ENCODE measurements at places on chromosomes 5 and 9. TPM values are rescaled to one million over a fixed set of nuclear protein-coding genes. Genes with fewer than 3 reads are reported as not detected.

GRCh38 chr5:73955271-73955846 lies 329.4 kb downstream of the ARHGEF28 start:
- no peak for DNase-seq

DNA sequence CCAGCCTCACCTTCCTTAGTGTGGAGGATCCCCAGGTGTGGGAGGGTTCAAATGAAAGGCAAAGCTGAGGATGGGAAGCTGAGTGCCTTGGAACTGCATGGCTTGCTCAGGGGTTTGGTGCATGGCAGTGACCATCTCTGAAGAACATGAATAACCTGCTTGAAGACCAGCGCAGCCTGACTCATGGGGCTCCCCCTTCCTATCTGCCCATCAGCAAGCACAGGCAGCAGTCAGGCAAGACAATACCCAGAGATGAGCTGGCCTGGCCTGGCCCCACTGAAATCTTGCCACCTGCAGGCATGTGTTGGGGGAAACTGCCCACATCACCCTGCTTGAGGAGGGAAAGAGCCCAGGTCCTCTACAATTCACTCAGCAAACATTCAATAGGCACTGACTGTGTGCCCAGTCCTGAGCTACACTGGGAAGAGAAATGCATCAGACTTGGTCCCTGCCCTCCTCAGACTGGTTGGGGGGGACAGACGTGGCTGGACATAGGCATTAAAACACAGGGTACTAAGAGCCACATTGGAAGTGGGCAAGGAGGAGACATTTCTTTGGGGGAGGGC lies 105.0 kb upstream of the ALDH1B1 start:
- no peak for DNase-seq

- DNase-seq = no peak
These were observed 227.2 kb downstream of the PDZD2 start for GRCh38 chr5:31866166-31866565.

- DNase-seq = no peak
These were observed 14.5 kb downstream of the GABRA6 start for GRCh38 chr5:161700065-161700464.

GRCh38 chr5:157748760-157749461 lies 5.4 kb downstream of the LSM11 start:
- DNase-seq = peak; percentile 89

DNA sequence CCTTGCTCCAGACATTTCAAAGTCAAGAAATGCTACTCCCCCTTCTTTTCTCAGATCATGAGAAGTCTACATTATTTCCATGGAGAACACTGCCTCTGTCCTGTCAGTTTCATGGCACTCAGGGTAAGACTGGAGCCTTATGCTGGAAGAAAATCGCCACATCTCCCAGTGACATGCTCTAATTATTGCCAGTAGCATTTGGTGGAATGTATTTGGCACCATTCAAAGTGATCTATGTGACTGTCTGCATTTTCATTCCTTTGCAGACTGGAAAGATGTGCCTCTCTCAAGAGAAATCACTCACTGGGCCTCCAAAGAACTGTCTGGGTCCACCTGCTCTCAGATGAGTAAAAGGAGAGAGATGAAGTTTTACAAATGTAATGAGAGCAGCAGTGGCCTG lies 840 bp upstream of the PLCXD3 start:
- DNase-seq = no peak

- peak; percentile 61 for DNase-seq
These were observed 5.6 kb downstream of the C5orf24 start for GRCh38 chr5:134851307-134851923.

GRCh38 chr5:90338712-90339372 lies 70.7 kb downstream of the CETN3 start:
- DNase-seq = no peak

DNA sequence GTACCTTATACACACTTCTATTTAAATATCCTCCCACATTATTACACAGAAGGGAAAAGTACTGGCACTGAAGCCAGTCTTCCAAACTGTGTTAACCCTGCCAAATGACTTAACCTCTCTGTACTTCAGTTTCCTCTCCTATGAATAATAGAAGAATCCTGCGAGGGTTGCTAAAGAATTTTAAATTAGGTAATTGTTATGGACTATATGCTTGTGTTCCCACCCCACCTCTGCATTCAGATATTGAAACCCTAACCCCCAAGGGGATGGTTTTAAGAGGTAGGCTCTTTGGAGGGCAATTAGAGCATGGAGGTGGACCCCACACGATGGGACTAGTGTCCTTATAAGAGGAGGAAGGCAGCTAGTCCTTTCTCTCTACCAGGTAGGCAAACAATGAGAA lies 72.7 kb downstream of the TTLL11 start:
- no peak for DNase-seq

DNA sequence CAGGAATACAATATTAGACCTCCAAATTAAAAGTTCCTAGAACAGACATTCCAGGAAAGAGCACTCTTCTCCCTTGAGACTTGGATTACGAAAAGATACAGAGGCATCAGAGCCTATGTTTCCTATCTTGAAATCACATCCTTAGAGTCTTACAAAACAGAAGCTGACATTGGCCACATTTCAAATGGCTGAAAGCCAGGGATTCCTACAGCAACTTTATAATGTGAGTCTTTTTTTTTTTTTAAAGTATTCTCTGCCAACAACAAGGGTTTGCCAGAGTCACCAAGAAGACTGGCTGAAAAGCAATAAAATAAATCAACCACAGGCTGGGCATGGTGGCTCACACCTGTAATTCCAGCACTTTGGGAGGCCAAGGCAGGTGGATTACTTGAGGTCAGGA lies 63.1 kb downstream of the TRPM6 start:
- DNase-seq = no peak

DNA sequence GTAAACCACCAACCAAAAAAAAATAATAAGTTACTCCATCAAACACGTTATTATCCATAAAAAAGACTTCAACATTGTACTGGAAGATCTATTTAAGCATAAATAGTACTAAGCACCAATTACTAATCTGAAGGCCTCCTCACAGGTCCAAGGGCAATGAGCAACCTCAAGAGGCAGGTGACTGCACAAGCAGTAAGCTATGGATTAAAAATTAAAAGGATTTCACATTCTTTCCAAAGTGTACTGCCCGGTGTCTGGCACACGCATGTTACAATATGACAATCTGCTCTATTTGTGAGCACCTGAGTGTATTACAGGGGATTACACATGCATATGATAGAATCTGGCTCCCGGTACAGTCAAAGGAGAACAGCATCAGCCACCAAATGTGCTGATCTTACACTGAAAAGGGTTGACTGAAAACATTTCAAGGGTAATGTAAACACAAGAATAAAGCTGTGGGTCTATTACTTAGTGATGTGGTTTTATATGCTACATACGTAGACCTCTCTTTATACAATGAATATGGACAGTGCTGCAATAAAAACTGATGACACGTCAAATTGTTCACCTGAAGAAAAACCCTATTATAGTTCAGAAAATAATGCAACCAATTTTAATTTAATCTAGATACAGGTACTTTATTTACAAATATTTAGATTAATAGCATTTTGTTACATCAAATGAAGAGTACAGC lies 22.8 kb downstream of the RAB14 start:
- DNase-seq = no peak

- no peak for DNase-seq
These were observed 828.1 kb upstream of the ZNF608 start for GRCh38 chr5:125574491-125575044.

DNA sequence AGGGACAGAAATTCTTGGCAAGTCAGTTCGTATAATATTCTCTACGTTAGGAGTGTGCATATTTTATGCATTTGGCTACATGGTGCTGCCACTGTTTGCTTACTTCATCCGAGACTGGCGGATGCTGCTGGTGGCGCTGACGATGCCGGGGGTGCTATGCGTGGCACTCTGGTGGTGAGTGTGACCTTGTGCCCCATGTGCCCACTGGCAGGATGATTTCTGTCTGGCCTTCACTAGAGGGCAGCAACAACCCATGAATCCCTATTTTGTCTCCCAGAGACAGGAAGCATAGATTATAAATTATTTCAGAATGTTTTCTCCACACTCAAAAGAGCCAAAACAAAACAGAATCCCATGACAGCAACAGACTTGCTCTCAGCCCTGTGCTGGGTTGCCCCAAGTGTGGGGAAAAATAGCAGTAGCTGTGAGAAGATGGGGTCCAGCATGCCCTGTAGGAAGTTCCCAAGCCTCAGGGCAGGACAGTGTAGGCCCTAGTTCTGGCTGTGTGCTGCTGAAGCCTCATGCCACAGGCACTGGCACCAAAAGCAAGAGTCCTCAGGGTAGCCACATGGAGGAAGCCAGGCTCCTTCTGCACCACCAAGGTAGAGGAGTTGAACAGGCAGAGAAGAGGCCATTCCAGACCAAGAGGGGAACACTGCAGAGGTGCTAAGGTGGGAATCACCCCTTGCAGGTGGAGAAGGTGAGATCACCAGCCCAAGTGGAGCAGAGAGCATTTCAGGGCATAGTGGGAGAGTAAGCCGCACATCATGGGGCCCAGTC lies 16.0 kb downstream of the SLC22A5 start:
- DNase-seq = peak; percentile 68

GRCh38 chr5:143218517-143219170 lies 184.8 kb downstream of the NR3C1 start:
- no peak for DNase-seq

- no peak for DNase-seq
These were observed 693.1 kb upstream of the DMAC1 start for GRCh38 chr9:8492679-8493078.

DNA sequence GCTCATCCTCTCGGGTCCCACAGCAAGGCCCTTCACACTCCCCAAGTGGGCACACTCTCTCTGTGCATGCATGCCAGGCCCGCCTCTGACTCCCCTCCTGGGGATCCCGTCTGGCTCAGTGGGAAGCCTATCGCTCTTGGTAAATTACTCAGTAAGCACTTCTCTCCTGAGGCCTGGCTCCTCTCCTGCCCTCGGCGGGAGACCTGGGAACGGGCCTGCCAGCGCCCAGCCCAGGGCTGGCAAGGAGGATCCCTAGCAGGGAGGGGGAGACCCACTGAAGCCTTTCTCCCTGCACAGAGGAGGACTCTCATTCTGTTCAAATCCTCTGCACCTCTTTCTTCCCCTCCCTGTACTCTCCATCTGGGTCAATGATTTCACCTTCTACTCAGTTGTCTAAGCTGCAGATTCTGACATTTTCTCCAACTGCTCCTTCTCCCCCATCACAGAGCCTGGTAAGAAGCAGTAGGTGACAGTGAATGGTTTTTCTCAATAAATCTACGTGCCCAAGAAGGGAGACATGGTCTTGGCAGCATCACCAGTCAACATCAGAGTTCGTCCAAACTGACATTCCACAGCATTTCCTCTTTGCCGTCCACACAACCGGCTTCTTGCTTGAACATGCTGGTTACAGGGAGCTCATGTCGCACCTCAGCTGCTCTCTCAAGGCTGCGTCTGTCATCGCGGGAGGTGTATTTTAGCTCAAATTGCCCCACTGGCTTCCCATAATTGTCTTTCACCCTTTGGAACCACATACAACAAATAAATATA lies 81.9 kb downstream of the GPR21 start:
- no peak for DNase-seq

GRCh38 chr9:88751781-88752180 lies 216.8 kb downstream of the NXNL2 start:
- DNase-seq = no peak

DNA sequence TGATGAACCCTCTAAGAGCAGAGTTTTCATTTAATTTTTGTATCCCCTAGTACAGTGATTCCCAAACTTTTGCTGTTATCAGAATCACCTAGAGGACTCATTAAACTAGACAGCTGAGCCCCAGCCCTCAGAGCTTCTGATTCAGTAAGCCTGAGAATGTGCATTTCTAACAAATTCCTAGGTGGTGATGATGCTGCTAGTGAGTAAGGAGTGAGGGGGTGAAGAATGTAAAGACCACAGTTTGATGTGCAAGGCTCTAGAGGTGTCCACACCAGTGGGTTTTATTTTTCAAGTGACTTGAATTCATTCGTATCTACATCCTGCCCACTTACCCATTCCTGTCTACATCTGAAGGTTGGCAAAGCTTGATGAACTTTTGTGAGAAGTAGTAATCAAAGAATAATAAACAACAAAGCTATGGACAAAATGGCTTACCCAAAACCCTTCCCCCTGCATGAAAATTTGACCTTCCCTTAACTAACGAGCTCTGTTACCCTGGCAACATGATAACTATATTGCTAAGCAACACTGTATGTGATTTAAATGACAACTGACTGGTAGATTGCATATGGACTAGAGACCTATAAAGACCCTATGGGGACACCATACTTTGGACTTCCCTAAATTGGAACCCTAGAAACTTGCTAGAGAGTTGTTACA lies 35.2 kb downstream of the DTWD2 start:
- no peak for DNase-seq

DNA sequence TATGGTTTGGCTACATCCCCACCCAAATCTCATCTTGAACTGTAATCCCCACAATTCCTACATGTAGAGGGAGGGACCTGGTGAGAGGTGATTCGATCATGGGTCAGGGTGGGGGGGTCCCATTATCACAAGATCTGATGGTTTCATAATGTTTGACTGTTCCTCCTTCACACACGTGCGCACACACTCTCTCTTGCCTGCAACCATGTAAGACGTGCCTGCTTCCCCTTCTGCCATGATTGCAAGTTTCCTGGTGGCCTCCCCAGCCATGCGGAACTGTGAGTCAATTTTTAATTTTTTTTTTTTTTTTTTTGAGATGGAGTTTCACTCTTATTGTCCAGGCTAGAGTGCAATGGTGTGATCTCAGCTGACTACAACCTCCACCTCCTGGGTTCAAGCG lies 27.0 kb downstream of the FAM169A start:
- DNase-seq = no peak

GRCh38 chr5:127799293-127799905 lies 96.2 kb downstream of the CCDC192 start:
- no peak for DNase-seq

DNA sequence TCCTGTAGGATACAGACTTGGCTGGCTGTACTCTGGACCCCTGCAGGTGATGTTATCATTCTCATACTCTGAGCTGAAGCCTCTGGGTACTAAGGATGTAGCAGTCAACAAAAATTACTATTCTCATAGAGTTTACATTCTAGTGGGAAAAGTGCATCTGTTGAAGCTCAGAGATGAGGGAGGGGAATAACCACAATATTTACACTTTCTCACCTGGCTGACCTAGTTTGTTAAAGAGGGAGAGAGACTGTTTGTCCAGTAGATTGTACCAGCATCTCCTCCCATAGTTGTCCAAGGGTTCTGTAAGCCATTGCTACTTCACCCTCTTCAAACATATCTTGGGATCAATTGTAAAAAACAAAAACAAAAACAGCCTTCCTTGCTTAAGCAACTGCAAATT lies 33.8 kb upstream of the CHD1 start:
- DNase-seq = no peak

The GRIA1 gene
- total RNA-seq = 0.14 TPM

The PDE6A gene
- not detected for total RNA-seq

The SLC34A3 gene
- total RNA-seq = not detected

The RORB gene
- total RNA-seq = not detected

The FBP1 gene
- not detected for total RNA-seq

The FOXD4 gene
- total RNA-seq = 0.54 TPM
